Astrocyte of the spinal cord (primary cell): ENCODE measurements at places on chromosomes 6 and 20.
A peak's percentile ranks its signal among the peaks of the same experiment; 100 is the strongest.

GRCh38 chr6:33981421-33981820, 164.5 kb downstream of the GRM4 start:
- no peak for DNase-seq

DNA sequence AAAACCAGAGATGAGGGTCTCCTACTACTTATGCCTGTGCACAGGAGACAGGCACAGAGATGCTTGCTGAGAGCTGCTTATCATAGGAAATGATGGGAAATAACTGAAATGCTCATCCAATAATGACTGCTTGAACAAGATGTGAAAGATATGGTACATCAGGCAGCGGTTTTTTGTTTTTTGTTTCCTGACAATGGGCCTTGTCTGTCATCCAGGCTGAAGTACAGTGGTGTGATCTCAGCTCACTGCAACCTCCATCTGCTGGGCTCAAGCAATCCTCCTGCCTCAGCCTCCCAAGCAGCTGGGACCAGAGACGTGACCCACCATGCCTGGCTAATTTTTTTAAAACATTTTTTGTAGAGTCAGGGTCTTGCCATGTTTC, 1.2 kb upstream of the RIPOR3 start:
- DNase-seq = no peak

DNA sequence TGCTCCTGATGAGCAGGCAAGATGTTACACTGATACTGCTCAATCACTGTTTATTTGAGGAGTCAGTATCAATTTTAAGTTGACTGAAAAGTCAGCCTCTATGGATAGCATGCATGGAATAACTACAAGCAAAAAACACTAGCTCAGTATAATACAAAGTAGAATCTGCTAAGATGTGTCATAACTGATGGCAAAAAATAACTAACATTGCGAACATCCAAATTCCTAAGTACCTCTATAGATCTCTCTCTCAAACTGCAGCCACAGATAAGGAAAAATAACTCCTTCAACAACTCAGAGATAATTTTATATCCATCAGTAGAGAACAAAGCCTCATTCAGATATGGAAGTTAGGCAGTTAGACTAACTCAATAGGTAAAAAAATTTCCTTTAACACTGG, 16.3 kb downstream of the HDAC2 start:
- no peak for DNase-seq

DNA sequence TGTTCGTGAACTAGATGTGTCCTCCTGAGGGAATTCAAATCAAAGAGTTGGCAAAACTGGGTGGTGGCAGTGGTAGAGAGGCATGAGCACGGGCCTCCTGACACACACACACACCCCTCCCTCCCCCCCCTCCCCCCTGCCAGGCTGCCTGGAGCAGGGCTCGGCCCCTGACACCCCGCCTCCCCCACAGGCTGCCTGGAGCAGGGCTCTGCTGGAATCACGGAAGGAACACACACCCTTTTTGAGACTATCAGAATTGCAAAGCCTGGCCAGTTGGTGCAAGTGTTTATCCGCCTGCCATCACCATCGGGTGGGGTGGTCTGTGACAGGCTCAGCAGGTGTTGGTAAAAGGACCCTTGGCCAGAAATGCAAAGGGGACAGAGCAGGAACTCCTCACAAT, 59.0 kb downstream of the FAM120B start:
- no peak for DNase-seq

DNA sequence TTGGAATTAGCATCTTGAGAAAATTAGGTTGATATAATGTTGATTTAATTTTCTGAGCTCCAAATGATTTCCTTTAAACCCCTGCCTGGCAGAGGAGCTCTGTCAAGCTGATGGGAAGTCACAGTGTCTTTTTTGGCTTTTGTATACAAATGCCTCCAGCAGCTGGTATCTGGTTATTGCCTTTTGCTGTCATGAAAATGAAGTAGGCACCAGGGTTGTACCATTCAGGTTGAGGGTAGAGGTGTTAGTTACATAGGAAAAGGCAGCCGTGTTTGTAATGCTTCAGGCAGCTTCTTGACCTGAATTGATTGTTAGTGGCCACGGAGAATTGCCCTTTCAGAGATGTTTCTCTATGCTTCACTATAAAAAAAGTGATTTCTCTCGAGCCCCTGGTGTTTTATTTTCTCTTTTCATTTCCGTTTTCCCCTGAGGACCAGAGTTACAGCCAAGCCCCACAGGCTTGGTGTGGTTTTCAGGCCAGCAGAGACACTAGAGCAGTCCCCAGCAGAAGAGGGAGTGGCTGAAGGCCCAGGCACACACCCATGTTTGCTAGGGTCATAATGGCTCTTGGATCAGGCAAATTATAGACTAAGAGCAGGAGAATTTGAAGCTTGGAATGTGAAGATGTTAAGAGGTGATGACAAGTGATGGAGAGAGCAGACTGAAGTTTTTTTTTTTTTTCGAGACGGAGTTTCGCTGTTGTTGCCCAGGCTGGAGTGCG, 21.6 kb downstream of the CMTR1 start:
- peak; percentile 41 for DNase-seq

DNA sequence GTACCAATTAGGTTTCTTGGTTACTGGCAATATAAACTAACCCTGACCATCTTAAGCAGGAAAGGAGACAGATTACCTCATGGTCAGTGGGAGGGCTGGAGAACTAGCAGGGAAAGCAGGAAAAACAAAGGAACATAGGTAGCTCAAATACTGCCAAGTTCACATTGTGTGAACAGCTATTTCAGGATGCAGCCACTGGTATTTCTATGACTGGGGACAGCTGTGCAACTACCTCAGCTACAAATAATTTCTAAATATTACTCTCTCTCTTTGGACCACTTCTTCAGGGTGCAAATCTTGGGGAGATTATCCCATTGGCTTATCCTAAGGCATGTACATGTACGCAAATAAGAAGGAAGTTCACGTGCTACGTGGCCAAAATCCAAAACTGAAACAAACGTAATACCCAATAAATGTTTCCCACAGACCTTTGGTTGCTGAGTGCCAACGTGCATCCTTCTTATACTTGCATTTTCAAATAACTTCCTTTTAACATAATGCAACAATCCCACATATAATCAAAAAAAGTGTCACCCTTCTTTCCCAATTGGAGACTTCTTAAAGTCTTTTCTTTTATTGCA, 180.9 kb downstream of the PHF3 start:
- DNase-seq = no peak

DNA sequence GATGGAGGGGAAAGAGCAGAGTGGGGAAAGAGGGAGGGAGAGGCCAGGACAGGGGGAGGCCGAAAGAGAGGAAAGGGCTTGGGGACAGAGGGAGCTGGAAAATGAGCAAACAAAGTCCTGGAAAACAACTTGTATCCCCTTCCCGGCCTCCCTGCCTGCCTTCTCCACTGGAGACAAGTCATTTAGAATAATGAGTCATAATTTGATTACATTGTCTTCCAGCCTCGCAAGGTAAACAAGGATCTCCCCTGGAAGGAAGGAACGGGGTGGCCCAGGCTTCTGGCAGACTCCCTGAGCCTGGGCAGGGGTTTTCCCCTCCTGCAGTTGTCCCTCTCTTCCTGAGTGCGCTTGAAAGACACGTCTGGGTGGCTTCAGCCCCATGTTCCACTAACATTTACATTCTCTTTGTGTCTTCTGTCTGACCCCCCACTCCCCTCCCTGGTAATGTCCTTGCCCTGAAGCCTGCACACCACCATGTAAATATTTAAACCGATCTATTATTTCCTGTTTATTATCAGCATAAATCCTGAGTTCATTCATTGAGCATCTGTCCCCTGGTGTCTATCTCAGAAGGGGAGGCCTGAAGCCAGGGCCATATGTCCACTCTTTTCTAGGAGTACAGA, 12.1 kb upstream of the MRPS18A start:
- DNase-seq = no peak

- peak; percentile 35 for DNase-seq
Measured at GRCh38 chr20:25470045-25470444, 62.6 kb downstream of the GINS1 start.

DNA sequence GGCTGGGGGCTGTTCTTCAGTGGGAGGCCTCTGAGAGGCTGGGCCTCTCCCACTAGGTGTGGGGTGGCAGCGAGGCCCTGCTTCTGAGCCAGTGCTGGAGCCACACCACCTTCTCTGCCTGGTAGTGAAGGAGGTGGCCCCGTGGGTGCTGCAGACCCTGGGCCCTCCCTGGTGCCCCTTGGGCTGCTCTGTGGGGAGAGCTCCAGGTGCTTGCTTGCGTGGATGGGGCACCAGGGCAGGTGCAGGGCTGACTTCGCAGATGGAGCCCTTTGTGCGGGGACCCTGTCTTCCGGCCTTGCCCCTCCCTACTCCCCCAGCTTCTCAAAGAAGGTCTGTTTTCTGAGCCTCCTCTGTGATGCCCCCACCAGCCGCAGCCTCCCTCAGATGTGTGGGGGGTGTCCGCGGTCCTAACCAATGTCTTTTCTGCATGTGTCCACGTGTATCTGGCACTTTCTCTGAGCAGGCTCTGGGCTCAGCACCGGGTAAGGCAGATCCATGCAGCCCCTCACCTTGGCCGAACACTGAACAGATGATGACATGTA, 17.2 kb upstream of the MYT1 start:
- no peak for DNase-seq

- DNase-seq = no peak
Measured at GRCh38 chr6:147712841-147713240, 204.4 kb downstream of the SAMD5 start.

- peak; percentile 72 for DNase-seq
Measured at GRCh38 chr20:38001173-38001875, 31.9 kb downstream of the TTI1 start.

DNA sequence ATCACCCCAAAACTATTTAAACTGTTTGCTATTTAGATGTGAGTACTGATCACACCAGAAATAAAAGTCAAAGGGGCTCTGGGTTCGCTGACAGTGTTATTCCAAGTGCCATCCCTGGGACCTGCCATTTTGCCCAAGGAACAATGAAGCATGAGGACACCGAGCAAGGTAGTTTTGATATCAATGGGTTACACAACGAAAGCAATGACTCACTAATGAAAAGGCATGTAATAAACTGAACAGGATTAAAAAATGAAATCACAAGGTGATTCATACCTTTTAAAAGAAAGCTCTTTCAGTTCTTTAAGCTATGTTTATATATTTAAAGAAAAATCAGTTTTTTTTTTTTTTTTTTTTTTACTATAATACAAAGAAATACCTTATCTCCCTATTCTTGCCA, 102.0 kb downstream of the HS3ST5 start:
- DNase-seq = no peak

GRCh38 chr20:45354423-45355208, 6.4 kb upstream of the SDC4 start:
- DNase-seq = peak; percentile 68

DNA sequence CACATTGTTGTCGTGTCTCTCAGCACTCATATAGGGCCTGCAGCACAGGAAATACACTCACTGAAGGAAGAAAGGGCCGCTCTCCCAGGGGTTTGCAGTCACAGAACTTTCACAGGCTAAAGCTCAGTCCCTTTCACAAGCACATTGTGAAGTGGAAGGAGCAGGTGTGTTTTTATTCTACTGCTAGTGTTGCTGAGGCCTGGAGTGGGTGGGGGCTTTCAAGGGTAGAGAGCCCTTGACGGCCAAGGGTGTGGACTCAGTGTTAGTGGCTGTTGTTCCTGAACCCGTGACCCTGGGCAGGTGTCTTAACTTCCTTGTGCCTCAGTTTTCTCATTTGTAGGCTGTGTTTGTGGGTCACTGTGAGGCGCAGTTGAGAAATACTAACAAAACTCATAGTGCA, 66.2 kb upstream of the SLC22A1 start:
- no peak for DNase-seq

DNA sequence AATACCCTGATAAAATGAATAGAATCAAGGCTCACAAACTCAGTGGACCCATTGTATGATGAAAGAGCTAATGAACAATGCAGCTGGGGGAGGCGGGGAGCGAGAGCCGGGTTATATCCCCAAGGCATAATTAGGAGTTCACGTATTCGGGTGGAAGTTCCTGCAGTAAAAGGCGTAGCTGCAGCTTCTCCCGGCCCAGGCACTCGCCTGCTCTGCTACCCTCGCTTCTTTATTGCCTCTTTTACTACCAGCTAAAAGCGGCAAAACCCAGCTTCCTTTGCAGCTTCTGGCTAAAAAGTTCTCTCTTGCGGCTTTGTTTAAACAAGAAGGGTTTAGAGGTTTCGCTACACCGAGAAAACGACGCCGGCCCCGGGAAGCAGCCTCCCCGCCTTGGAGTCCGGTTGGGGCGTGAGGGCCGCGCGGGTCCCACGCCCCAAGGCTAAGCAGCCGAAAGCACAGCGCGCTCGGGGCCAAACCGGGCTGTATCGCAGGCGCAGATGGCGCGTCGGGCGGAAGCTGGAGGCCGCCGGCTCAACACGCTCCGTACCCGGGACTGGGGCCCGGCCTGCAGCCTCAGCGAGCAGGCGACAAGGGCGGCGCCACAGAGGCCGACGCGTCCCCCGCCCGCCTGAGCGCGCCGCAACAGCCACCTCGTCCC, 1.6 kb downstream of the ZBTB2 start:
- DNase-seq = peak; percentile 74

DNA sequence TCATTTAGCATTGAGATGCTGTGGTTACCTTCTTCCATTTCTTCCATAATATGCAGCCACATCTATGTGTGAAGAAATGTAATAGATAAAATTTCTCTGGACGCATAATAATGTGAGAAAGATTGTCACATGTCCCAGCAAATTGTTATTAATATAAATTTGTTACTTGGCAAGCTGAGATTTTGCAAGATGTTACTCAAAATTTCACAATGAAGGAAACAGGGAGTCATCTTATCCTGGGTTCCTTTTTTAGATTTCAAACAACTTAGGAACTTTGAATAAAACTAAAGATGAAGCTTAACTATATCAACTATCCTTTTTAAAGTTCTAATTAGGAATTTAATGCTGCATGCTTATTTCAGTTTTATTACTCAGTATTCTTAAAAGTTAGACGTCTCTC, 3.6 kb downstream of the ESR1 start:
- DNase-seq = no peak

- peak; percentile 94 for DNase-seq
Measured at GRCh38 chr6:71478834-71479541, 190.4 kb downstream of the OGFRL1 start.
